ENCODE measurements at places on chromosomes 2 and 18. TPM values are rescaled to one million over a fixed set of nuclear protein-coding genes. Genes with fewer than 3 reads are reported as not detected.

DNA sequence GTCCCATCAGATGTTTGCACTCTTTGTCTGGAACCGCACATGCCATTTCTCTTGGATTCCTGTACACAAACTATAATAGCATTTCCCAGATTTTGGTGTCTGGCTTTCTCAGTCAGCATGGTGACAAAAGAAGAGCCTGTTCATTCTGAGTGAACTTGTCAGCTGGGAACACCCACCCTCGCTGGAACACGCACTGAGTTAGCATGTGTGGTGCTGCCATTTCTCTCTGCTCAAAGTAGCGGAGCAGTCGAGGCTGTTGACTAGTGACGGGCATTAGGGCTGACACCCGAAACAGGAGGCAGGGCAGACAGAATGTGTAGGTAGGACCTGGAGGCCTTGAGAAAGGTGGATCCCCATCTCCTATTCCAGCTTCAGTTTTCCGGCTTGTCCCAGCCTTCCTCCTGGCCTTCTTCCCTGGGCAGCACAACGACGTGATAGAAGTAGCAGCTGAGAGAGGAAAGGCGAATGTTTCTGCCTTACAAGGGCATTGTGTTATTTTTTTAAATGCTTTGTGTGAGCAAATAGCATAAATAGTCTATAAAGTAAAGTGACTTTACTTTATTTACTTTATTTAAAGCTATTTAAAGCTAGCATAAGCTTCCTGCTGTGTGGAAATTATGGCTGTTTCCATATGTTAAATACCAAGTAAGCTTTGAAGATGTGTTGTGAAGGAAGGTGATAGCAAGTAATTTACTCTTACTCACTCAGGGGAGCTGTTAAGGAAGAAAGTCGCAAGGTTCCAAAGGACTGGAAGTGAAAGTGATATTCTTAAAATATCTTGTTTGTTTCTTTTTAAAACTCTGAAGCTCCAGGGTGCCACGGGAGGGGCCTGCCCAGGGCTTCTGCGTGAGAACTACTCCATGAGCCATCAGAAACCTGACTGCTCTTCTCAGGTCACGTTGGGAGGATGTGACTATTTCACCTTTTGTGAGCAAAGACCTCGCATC, 272.6 kb downstream of the NEDD4L start:
- no peak overlapping the region for H3K27ac ChIP-seq
- no peaks in the 10 kb centered on the region for H3K36me3 ChIP-seq
- H3K4me3 ChIP-seq, result no peak overlapping the region
- peaks cover 20% of the 10 kb centered on the region for H3K27me3 ChIP-seq
- peaks cover 2% of the 10 kb centered on the region for H3K4me1 ChIP-seq
- DNase-seq, result peak; percentile 69

GRCh38 chr2:40554665-40555294, 102.9 kb upstream of the SLC8A1 start:
- no peaks in the 10 kb centered on the region for H3K36me3 ChIP-seq
- no peak overlapping the region for H3K27ac ChIP-seq
- H3K4me1 ChIP-seq, result no peaks in the 10 kb centered on the region
- H3K27me3 ChIP-seq, result peaks cover 4% of the 10 kb centered on the region
- H3K4me3 ChIP-seq, result no peak overlapping the region
- DNase-seq, result peak; percentile 88

Gene CNGA3
- not detected for total RNA-seq

DNA sequence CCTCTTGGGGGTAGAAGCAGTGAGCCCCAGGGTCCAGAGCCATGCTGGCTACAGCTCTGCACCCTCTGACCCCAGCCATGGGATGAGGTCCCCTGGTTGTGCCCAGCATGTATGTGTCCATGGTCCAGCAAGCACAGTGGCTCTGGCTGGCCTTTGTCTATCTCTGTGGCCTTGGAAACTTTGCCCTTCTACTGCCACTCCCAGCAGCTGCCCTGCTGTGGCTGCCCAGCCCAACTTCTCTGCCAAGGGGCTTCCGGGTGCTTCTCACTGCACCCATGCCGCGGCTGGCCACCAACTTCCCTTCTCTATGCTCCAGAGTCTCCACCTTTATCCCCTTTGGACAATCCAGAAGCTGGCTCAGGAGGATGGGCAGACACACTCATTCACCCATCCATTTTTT, 18.8 kb downstream of the TMEM185B start:
- peaks cover 5% of the 10 kb centered on the region for H3K36me3 ChIP-seq
- H3K4me1 ChIP-seq, result peaks cover 5% of the 10 kb centered on the region
- no peak for DNase-seq
- no peak overlapping the region for H3K27ac ChIP-seq

Gene MYOM1
- total RNA-seq, result 0.75 TPM

Gene SERPINB7
- not detected for total RNA-seq
